SK-MEL-5 (cell line): ENCODE measurements at places on chromosomes 7 and 10.

- no peak for DNase-seq
Measured at GRCh38 chr7:43492896-43493295, 90.0 kb upstream of the STK17A start.

GRCh38 chr10:31304291-31304970 lies 14.6 kb upstream of the ZEB1 start:
- no peak for DNase-seq

DNA sequence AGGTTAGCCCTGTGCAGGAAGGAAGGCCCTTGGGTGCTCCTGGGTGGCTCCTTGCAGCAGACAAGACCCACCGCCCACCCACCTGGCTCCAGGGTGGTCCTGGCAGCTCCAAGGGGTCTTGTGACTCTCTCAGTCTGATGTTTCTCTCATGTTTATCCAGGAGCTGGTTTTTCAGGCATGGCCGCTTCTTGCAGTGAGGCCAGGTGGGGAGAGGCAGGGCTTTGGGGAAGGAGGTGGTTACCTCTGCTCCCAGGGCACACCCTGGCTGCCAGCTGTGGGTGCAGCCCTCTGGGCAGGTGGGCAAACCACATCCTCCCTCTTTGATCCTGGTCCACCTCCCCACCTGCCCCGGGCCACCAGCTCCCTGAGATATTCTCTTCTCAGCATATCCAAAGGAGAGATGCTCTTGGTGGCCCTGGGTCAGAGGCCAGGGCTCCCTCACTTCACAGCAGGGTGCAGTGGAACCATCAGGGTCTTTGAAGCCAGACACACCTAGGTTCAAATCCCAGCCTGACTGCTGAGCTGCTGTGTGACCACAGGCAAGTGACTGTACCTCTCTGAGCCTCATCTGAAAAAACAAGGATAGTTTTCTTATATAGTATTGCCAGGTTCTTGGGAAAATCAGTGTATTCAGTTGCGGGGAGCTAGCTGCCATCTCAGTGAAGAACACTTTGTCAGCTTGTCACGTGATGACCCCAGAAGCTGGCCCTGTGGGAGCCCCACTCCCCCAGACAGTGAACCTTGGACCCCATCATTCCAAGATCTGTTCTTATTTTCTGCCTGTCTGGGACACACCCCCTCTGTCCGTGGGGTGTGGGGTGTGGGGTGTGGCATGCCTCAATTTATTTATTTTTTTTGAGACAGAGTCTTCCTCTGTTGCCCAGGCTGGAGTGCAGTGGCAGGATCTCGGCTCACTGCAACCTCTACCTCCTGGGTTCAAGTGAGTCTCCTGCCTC lies 11.5 kb downstream of the GTF2IRD1 start:
- DNase-seq = no peak

- peak; percentile 44 for DNase-seq
Measured at GRCh38 chr10:126969310-126969709, 64.1 kb downstream of the DOCK1 start.

DNA sequence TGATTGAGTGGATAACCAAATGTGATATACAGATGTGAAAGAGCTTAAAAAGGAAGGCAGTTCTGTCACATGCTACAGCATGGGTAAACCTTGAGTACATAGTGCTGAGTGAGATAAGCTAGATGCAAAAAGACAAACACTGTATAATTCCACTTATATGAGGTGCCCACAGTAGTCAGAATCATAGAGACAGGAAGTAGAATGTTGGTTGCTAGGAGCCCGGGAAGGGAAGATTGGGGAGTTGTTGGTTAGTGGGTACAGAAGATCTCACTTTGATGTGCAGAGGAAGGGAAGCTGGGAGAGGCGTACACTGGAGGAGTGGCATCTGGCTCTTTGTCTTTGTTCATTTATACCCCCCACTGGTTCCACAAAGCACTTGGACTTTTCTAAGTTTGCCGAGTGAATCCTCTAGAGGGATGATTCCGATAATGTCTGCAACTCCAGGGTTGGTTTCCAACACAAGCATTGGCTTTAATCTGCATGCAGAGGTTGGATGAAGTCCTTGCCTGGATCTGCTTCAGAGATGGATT lies 39.5 kb downstream of the TSPAN14 start:
- peak; percentile 61 for DNase-seq

- DNase-seq = peak; percentile 67
Measured at GRCh38 chr10:48390933-48391845, 84.7 kb downstream of the MAPK8 start.

GRCh38 chr10:98460837-98461499 lies 14.2 kb upstream of the HPS1 start:
- DNase-seq = peak; percentile 56

DNA sequence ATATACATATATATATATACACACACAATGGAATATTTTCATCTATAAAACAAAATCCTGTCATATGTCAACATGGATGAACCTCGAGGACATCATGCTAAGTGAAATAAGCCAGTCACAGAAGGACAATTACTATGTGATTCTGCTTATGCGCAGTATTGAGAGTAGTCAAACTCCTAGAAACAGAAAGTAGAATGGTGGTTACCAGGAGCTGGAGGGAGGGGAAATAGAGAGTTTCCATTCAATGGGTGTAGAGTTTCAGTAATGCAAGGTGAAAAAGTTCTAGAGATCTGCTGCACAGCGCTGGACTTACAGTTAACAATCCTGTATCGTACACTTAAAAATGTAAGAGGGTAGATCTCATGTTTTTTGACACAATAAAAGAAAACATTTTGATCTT lies 181.9 kb downstream of the CDCA7L start:
- no peak for DNase-seq
